Left lung (tissue), 14 donors: ENCODE measurements at places on chromosomes 6 and 20. TPM values are rescaled to one million over a fixed set of nuclear protein-coding genes. Genes with fewer than 3 reads are reported as not detected.
A peak's percentile ranks its signal among the peaks of the same experiment; 100 is the strongest.

The HLA-DPA1 gene
- 354 TPM for total RNA-seq

DNA sequence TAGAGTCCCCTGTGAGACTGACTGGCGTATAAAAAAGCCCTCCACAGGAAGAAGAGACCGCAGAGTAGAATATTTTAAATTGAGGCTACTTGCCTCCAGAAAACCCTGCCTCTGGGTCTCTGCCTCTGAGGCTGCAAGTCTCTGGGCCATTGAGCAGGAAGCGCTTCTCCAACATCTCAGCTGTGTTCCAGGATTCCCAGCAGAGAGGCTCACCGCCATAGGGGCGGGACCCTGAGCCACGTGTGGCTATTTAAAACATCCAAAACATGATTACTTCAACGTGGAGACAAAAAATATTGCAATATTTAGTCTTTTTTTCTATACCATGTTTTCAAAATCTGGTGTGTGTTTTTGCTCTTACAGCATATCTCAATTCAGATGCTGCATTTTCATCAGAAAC lies 59.4 kb downstream of the GNAS-AS1 start:
- DNase-seq = no peak

- DNase-seq = no peak
Measured at GRCh38 chr6:14193524-14193923, 76.0 kb downstream of the CD83 start.

DNA sequence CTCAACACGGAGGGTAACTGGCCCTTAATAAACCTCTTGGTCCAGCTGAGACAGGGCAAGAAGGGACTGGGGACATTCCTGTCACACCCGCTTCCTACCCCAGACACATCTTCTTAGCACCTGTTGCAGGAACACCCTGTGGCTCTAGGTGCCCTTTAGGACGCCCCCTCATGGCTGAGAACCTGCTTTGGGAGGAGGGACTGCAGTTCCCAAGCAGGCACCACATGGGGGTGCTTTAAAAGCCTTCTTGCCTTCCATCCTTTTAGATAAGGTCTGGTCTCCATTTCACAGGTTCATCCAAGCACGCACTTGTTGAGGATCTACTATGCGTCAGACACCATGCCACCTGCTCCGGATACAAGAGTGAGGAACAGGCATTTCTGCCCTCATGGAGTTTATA lies 26.6 kb downstream of the NSFL1C start:
- DNase-seq = no peak

The PRELID3B gene
- total RNA-seq = 56.3 TPM

The PTPRA gene
- 54.0 TPM for total RNA-seq

GRCh38 chr20:957544-957943 lies 41.4 kb upstream of the ANGPT4 start:
- DNase-seq = no peak

DNA sequence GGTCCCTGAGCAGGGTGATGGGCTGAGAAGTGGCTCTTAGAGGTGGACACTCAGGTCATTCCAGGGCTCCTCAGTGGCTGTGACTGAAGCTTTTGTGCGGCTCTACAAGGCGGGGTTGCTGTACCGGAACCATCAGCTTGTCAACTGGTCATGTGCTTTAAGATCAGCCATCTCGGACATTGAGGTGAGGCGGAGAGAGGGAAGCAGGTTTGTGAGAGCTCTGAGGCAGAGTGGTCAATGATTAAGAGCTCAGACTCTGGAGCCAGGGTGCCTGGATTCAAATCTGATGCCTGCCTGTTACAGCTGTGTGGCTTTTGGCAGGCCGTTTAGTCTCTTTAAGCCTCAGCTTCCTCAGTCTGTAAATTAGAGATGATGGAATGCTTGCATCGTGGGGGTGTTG lies 3.0 kb downstream of the VARS2 start:
- DNase-seq = no peak

The PRR18 gene
- total RNA-seq = 0.94 TPM

DNA sequence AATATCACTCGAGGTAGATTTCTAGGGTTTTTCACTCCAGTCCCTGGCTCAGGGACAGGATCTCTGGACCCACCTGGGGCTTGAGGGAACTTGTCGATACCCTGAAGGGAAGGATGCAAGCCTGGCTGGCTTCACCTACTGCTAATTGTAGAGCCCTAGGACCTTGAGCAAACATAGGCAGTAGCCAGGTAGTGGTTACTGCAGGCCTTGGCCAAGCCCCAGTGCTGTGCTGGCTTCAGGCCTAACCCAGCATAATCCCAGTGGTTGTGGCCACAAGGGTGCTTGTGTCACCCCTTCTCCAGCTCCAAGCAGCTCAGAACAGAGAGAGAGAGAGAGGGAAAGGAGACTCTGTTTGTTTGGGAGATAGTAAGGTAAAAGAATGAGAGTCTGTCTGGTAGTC lies 5.8 kb upstream of the MCM9 start:
- DNase-seq = no peak

- no peak for DNase-seq
Measured at GRCh38 chr20:56409521-56409920, 2.5 kb upstream of the CASS4 start.

DNA sequence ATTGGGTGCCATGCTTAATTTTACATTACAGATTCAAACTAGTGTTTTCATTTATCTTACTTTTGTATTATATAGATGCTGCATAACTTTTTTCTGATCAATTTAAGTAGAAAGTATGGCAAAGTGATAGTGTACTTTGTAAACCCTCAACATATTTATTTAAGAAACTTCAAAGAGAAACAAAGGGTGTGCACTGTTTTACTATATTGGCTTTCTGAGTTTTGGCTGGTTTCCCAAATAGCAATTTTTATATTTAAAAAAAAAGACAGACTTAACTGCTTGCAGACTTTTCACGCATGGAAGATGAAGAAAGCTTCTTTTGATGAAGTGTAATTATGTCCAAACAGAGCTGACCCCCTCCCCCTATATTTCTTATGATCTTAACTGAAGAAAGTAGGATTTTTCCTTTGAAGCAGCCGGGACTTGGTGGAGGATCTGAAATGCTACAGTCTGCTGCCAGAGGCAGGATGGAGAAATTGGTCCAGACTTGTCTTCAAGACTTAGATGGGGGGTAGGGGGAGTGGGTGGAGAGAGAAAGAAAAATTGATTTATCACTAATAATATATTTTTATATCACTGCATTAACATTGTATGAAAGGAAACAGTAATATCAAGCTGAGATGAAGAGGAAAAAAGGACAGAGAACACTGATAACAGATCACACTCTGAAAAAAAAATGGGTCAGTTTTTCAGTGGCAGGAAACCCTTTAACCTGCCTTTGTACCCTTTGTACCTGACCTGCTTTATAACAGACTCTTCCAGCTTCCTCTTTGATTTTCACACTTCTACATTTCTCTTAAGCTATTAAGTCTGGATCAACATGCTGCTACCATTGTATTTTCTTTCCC lies 56.0 kb upstream of the SUPT3H start:
- DNase-seq = no peak

GRCh38 chr20:24418731-24419130 lies 50.7 kb upstream of the SYNDIG1 start:
- DNase-seq = no peak

DNA sequence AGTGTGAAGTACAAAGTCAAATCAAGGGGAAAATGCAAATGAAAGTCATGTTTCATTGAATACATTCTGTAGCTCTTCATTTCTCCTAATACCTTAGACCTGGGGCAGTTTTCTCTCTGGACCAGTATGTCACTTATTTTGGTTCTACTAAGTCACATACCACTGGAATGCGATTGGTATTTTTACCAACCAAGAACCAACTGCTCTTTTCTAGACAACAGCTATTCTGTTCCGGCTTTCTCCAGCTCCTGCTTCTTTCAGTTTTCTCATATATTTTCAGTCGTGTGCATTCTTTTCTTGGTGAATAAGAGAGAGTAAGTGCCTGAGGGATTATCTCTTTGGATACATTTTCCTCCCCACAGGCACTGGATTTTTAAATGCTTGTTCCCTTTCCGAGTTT lies 39.2 kb upstream of the SPACA1 start:
- no peak for DNase-seq

GRCh38 chr20:3661814-3662665 lies 1.2 kb downstream of the GFRA4 start:
- DNase-seq = no peak

DNA sequence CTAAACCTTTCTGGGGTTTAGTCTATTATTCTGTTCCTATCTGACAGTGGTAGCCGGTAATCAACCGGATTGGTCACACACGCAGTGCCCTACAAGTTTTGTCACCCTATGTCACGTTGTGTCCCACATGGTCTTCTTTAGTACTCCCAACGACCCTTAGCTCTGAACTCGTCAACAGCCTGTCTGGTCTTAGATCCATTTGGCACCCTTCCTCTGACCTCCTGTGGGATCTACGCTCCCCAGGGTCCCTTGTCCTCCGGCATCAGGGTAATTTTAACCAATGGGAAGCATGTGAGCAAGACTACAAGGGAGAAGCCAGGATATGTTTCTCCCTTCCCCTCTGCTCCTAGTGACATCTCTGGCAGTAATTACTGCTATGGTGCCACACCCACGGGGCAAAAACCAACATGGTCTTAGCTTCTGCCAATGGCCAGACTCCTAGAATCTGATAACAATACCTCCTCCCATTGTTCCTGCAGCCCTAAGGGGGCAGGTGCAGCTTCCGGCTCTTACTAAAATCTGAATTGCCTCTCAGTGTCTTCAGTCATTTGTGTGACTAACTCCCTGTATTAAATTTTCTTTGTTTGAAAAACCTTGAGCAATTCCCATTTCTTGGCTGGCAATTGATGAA lies 56.6 kb downstream of the MAFB start:
- DNase-seq = no peak

- DNase-seq = no peak
Measured at GRCh38 chr6:4668271-4669179, 107.7 kb upstream of the CDYL start.

DNA sequence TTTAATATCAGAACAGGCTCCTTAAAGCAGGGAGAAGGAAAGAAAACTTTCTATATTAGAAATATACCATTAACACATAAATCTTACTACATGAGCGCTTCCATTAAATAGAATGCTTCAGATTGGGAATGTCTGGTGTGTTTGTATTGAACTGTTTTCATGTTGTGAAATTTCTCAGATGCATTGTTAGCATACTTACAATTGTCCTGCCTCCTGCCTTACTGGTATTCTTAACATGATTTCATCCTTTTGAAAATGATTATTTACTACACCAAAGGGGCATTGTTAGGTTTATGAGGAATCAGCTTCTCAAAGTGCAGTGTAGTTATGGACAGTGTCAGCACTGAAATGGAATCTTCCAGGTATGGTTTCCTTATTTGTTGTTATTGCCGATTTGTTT lies 145.6 kb downstream of the MTFR2 start:
- no peak for DNase-seq

The GLYATL3 gene
- total RNA-seq = not detected

The BPIFB4 gene
- total RNA-seq = not detected

The PEX6 gene
- total RNA-seq = 25.2 TPM

The ADGB gene
- total RNA-seq = not detected

The GMPR gene
- 16.1 TPM for total RNA-seq

GRCh38 chr6:53794137-53794719 lies 577 bp upstream of the LRRC1 start:
- peak; percentile 64 for DNase-seq

The NOX3 gene
- not detected for total RNA-seq

- DNase-seq = peak; percentile 32
Measured at GRCh38 chr20:48783533-48784272, 44.1 kb downstream of the PREX1 start.

- no peak for DNase-seq
Measured at GRCh38 chr6:43658161-43658560, 13.3 kb downstream of the RSPH9 start.

The MAP3K5 gene
- 20.9 TPM for total RNA-seq

- no peak for DNase-seq
Measured at GRCh38 chr20:62855120-62855519, 6.5 kb downstream of the TCFL5 start.

- DNase-seq = no peak
Measured at GRCh38 chr20:40880063-40880728, 148.4 kb upstream of the TOP1 start.

DNA sequence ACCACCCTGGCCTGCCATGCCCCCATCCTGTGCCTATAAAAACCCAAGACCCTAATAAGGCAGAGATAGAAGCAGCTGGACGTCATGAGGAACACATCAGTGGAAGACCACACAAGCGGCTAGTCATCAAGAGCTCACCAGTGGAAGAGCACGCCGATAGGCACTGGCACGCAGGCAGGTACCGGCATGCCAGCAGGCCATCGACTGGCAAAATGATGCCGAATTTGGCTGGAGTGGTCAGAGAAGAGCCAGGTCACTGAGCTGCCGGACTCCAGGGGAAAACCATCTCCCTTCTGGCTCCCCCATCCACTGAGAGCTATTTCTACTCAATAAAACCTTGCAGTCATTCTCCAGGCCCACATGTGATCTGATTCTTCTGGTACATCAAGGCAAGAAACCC lies 227.6 kb upstream of the EXOC2 start:
- DNase-seq = no peak

- DNase-seq = no peak
Measured at GRCh38 chr6:41214559-41215238, 13.4 kb upstream of the TREML4 start.

DNA sequence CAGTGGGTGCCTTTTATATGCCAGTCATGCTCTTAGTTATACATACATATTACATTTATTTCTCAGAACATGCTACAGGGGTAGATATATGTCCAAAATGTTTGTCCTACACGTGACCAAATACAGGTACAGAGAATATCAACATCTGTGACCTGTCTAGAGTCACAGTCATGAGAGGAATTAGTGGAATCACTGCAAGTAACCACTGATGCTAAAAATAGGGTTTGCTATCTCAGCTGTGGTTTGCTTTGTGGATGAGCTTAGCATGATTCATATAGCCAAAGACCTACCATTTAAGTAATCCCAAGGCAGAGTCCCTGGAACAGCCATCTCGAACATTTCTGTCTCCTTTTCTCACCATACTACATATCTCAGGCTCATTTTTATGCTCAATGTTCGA lies 32.3 kb downstream of the GSTA3 start:
- DNase-seq = no peak

GRCh38 chr6:108667993-108668392 lies 107.3 kb downstream of the FOXO3 start:
- no peak for DNase-seq

GRCh38 chr6:95658886-95659285 lies 81.6 kb downstream of the MANEA start:
- no peak for DNase-seq

- no peak for DNase-seq
Measured at GRCh38 chr6:24883618-24884017, 52.1 kb downstream of the RIPOR2 start.

DNA sequence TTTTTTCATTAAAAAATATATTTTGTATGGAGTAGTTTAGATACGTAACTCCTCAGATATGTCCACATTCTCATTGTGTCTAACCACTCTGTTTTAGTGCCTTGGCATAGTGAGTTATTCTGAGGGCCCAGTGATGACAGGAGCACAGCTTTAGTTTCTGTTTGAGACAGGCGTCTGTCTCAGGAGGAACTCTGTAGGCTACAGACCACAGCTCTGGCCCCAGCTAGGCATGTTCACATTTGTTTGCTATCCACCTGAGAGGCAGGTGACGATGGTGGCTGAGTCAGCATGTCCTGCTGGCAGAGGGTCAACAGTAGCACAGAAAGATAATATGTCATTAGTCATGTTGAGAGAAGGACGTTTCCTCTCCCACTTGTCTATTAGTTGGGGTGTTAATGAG lies 16.3 kb downstream of the LRRC1 start:
- peak; percentile 66 for DNase-seq
